ENCODE measurements at places on chromosomes 12 and 14.
A peak's percentile ranks its signal among the peaks of the same experiment; 100 is the strongest.

GRCh38 chr12:1147821-1148220 is 156.8 kb downstream of the ERC1 start:
- no peak for DNase-seq

GRCh38 chr12:65566751-65567150 is 257.5 kb upstream of the HMGA2 start:
- peak; percentile 45 for DNase-seq

DNA sequence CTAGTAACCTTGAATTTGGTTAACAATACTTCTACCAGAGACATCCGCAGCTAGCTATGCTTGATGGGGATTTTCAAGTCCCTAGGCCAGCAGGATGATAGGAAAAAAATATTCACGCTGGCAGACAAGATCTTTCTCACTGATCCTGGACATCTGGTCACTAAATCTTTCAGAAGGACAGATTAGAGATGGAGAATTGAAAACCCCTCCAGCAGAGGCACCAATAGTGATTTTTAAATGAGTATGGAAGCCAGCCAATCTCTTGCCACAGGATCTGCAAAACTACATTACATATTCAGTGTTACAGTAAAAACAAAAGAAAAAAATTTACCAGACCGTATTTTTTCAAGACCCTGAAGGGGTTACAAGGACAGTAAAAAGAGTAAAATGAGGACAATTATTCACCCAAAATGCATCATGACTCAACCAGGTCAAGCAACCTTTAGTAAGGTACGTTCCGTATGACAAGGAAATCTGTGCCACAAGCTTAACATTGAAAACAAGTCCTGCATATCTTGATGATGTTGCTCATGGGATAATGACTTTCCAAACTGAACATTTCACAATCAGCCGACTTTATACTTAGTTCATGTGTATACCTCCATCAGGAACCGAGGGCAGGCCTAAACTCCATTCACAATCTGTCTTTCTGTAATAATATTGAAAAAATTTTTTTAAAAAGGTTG is 239.5 kb downstream of the GXYLT1 start:
- DNase-seq: no peak

- DNase-seq: no peak
These were observed 137.9 kb downstream of the NAV3 start for GRCh38 chr12:77968571-77968970.

DNA sequence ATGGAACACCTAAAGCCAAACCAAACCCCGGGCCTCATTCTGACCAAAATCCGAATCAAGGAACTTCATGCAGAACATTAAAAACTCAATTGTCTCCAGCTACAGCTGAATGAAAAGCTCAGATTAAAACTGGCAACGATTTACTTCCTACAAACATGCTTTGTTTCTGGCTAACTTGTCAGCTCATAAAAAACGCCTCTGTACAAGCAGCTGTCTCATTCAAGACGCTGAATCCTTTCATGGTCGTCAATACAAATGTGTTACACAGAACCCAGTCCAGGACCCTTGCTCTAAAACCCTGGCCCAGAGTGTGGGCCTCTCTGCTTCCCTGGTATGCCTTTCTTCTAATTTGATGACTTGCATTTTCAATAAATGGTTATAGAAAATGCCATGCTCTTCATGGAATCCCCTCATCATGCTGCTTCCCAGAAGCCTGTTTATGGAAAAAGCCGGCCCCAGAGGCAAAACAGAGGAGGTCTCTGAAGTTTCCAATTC is 183.1 kb downstream of the PHLDA1 start:
- peak; percentile 28 for DNase-seq

- no peak for DNase-seq
These were observed 103.5 kb upstream of the PPP4R3A start for GRCh38 chr14:91613459-91614112.

DNA sequence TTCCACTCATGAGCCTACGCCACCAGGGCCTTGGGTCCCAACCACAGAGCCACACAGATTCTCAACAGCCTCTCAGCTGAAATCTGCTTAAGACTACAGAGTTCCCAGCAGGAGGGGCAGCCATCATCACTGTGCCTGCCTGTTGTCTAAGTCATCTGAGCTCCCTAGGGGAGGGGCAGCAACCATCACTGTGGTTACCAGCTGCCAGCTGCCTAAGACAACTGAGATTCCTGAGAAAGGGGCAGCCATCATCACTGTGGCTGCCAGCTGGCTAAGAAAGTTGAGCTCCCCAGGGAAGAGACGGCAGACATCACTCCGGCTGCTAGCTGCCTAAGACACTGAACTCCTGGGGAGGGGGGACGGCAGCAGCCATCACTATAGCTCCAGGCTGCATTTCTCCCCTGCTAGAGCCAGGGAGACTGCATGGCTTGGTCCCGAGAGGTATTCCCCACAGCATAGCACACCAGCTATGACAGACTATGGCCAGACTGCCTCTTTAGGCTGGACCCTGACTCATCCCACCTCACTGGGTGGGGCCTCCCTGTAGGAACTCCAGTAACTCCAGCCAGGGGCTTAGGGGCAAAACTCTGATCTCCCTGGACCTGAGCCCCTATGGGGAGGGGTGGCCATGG is 37.2 kb upstream of the C14orf132 start:
- peak; percentile 8 for DNase-seq

- DNase-seq: no peak
These were observed 10.3 kb downstream of the TTC7B start for GRCh38 chr14:90805662-90806540.

- DNase-seq: no peak
These were observed 289.5 kb upstream of the FAR2 start for GRCh38 chr12:28859551-28859950.

GRCh38 chr12:109768901-109769670 is 55.5 kb downstream of the FAM222A start:
- DNase-seq: no peak

- DNase-seq: no peak
These were observed 36.7 kb upstream of the RIMBP2 start for GRCh38 chr12:130752692-130753230.

GRCh38 chr14:24761141-24761540 is 127.2 kb upstream of the GZMB start:
- DNase-seq: no peak

- DNase-seq: no peak
These were observed 79.9 kb downstream of the SPRING1 start for GRCh38 chr12:116657921-116658495.

DNA sequence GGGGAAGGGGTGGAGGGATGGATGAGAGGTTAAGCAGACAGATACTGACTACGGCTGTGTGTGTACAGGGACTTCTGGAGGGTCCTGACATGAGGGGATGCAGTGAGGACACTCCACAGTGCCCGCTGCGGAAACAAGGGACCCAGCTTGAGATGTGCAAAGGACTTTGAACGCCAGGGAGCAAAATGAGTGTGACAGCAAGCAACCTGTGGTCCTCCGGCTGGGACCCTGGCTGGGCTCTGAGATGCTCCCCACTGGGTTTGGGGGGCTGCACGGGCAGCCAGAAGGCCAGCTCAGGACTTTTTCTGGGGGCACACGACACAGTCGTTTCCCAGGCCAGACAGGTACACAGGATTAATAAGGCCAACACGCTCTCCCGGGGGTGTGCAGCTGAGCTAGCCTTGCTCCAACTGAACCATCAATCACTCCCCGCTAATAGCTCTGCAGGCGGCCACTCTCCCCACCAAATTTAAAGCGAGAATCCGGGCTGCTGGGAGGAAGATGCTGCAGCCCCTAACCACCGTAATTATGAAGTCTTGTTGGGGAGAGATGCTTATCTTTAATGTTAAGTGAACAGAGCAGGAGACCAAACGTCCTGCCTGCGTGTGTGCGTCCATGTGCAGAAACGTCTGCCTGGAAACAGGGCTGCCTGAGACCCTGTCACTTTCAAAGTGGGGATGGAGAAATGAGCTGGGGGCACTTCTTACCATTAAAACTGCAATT is 51.6 kb upstream of the DLK1 start:
- DNase-seq: no peak

- DNase-seq: no peak
These were observed 51.4 kb downstream of the FBXW8 start for GRCh38 chr12:116962197-116962596.

GRCh38 chr14:35344107-35344807 is 52.1 kb downstream of the PSMA6 start:
- DNase-seq: no peak

- no peak for DNase-seq
These were observed 4.3 kb downstream of the KHNYN start for GRCh38 chr14:24434036-24434435.

DNA sequence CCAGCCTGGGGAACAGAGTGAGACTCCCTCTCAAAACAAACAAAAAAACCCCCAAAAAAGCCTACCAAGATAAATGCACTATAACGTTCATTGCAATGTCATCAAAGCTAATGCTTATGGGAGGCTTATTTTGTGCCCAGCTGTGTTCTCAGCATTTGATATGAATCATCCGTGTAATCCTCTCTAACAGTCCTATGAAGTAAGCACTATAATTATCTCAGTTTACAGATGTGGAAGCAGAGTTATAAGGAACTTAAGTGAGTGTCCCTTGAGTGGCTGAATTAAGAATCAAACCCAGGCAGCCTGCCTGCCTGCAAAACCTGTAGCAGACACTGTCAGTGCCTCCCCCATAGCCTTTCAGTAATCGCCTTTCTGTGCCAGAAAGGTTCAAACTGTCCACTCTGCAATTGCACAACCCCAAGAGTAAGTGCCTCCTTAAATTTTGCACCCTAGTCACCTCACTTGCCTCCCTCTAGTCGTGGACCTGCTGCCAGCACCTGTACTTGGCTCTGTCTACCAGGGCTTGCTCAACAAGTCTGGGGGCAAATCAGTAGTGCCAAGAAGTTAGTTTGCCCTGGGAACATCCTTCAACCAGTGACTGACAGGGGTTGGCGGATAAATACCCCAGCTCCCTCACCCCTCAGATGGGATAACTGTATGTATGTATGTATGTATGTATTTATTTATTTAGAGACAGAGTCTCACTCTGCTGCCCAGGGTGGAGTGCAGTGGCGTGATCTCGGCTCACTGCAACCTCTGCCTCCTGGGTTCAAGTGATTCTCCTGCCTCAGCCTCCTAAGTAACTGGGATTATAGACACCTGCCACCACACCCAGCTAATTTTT is 23.8 kb upstream of the PPP1CC start:
- DNase-seq: no peak

GRCh38 chr14:61193476-61193875 is 87.7 kb downstream of the TMEM30B start:
- no peak for DNase-seq

DNA sequence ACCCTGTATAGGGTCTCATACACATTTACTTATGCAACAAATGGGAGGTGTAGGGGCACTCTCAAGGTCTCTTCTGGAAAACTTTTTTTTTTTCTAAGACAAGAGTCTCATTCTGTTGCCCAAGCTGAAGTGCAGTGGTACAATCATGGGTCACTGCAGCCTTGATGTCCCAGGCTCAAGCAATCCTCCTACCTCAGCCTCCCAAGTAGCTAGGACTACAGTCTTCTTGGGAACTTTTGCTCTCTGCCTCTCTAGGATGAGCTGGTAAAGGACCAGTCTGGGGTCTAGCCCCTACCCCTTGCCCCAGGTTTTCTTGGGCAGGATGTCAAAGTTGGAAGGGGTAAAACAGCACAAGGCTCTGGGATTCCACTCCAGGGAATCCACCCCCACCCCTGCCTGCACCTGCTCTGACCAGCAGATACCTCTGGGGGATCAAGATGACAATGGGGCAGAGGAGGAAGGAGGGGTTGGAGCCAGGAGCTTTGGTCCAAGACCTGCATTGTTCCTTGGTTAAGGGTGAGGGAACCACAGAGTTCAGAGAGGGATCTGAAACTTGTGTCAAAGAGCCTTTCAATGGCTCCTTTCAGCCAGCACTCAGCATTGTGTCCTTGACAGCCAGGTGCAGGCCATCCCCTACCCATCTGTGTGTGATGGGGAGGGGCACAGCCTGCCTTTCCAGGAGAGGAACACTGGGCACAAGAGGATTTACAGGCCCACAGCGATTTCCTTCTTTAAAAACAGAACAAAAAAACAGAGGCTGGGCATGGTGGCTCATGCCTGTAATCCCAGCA is 12.2 kb downstream of the CTDSP2 start:
- no peak for DNase-seq

GRCh38 chr12:24879644-24880043 is 69.3 kb downstream of the BCAT1 start:
- DNase-seq: no peak

GRCh38 chr12:122471324-122472226 is 29.2 kb downstream of the ZCCHC8 start:
- peak; percentile 84 for DNase-seq

DNA sequence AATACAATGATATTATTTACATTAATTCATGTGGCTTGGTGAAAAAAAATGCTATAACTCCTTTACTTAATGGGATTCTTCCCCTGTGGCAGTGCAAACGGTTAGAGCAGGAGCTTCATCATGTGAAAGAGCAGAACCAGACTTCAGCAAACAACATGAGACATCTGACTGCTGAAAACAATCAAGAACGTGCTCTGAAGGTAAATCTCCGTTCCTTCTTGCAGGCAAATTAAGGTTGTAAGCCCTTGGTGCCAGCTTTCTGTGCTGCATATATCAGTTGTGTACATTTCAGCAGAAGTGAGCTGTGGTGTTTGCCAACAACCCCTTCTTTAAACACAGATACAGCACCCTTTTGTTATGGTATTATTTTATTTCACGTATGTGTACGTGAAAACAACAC is 171.7 kb downstream of the MIPOL1 start:
- no peak for DNase-seq

DNA sequence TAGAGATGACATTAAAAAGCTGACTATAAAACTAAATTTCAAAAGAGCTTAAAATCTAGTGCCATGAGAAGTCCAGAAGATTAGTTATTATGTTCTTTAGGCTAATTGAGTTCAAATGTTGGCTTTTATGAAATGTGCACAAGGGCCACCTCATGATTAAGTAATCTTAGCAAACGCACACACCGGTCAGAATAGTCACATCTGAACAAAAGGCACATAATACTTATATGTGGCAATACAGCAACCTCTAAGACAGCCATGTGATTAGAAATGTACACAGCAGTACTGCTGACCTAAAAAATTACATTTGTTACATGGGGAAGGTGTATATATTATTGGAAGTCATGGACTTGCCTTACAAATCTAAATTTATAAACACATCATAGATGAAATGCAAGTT is 344.7 kb upstream of the GARIN6 start:
- no peak for DNase-seq

- DNase-seq: peak; percentile 37
These were observed 19.3 kb downstream of the LRP6 start for GRCh38 chr12:12247584-12247983.

- no peak for DNase-seq
These were observed 89.9 kb upstream of the PPP4R3A start for GRCh38 chr14:91599994-91600393.

DNA sequence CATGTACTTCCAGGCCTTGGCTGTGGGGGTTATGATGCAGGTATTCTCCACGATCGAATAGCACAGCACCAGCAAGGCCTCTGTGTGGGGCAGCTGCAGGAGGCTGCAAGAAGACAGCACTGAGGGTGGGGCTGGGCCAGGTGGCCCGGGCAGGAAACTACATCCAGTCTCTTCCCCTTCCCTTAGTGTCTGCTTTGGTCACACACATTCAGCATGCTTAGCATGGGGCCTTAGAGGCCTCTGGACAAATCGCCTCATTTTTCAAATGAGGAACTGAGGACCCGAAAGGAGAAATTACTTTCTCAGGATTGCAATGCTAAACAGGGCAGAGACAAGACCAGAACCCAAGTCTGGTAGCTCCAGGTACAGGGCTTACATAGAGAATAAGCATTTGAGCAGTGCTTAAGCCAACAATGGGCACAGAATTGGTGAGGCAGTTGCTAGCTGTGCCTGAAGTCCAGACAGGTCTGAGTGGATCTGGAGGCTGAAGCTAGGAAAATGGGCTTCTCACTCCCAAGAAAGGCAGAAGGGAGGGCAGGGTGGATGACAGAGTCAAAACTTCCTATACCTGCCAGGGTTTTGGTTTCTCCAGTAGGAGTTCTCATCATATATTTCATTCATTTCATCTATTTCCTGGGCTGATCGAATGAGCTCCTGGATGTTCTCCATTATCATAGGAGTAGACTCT is 3.5 kb downstream of the ACRBP start:
- no peak for DNase-seq
